ENCODE measurements at places on chromosomes 4 and X.

DNA sequence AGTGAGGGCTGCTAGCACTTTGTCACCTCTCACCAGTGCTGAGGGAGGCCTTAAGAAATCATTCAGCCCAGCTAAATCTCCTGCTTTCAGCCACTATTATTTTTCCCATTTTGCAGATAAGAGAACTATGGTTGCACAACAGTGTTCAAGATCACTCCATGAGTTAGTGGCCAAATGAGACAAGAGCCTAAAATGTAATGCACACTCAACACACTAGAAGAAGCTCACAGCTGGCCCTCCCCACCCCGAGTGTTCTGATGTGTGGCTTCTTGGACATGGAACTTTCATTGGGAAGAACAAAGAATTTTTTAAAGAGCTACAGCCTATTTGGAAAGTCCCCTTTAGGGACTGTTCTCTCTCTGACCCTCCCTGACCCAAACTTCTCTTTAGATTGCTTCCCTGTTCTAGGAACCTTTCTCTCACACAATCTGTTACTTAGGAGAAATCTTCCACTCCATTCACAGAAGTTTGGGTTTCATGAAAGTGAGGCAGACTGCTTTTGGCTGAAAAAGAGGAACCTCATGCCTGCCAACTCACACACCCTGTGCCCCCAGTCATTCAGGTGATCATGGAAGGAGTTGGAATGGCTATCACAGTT lies 44.0 kb upstream of the CT47C1 start:
- DNase-seq: no peak

- no peak for DNase-seq
These were observed 60.4 kb downstream of the NPY2R start for GRCh38 chr4:155268821-155269220.

DNA sequence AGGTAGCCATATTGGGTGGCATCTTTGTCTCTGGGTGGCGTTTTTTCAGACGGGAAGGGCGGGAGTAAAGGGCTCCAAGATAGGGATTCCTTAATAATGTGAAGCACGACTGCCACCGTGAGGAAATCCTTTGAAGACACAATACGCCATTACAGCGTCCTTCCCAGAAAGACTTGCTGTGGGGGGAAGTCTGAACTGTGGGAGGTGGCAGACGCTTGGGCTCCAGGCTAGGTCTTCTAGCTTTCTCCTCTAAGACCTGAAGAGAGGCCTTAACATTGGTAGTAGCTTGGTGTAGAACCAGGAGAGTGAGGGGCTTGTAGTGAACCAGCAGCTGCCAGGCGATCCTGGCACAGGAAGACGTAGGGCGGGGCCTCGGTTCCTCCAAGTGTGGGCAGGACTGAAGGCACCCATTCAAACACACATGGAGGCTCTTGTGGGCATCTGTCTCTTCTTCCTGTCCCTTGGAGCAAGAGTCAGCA lies 197.3 kb downstream of the OR13H1 start:
- DNase-seq: no peak

DNA sequence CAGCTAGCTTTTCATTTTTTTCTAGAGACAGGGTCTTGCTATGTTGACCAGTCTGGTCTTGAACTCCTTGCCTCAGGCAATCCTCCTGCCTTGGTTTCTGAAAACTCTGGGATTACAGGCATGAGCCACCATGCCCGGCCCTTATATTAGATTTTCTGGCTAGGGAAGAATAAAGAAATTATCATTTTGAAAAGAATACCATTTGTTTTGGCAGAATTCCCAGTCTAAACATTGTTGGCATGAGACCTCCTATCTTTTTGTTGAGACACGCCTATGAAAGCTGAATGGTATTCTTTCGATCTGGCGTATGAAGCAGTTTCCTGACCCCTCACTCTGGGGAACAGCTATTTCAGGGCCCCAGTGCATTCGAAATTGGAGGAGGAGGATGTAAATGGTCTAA lies 107.0 kb downstream of the REPS2 start:
- DNase-seq: no peak

- no peak for DNase-seq
These were observed 25.3 kb downstream of the APBB2 start for GRCh38 chr4:41189076-41189475.

GRCh38 chr4:141638230-141638629 lies 1.8 kb downstream of the IL15 start:
- DNase-seq: no peak

GRCh38 chr4:64911846-64912245 lies 502.6 kb upstream of the TECRL start:
- no peak for DNase-seq

DNA sequence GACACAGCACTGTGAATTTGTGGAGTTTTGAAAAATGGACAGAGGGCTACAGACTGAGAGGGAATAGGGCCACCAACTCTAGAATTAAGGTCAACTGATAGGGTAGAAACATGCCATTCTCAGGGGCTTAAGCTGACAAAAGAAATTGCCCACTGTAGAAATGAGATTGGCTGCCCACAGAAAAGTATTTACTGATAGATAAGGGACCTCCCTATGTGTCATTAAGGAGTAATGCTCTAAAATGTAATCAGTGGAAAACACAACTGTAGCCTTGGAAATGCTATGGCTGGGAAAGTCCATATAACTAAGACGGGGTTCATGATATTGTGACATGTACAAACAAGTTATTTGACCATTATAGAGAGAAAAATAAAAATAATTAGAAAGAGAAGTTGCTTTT lies 4.6 kb downstream of the RTL9 start:
- no peak for DNase-seq

DNA sequence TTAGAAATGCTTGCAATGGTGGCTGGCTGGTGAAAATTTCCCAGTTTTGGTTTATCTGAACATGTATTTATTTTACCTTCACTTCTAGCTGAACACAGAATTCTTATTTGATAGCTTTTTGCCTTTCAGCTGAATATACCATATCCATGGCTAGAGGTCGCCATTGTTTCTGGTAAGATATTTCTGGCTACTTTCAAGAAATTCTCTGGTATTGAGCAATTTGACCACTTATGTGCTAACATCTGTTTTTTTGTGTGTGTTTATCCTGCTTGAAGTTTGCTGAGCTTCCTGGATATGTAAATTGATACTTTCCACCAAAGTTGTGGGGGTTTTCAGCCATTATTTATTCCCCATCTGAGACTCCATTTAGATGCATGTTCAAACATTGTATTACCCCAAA lies 75.4 kb downstream of the FBXW7 start:
- DNase-seq: peak; percentile 94

DNA sequence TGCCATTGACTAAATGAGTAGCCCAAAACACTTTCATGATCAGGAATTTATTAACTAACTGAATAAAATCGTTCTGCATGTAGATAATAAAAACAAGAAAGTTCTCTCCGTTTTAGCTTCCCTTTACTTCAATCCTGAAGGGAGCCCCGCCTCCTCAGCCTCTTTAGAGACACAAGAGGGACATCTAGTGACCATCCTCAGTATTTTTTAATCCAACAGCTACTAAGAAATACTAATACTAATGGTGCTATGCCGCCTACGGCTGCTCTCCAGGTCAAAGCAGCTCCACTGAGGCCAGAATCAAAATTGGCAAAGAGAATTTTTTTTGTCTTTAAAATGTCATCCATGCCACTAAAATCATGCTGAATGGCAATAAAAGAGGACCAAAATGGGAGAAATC lies 3.2 kb upstream of the PCDH19 start:
- peak; percentile 73 for DNase-seq

DNA sequence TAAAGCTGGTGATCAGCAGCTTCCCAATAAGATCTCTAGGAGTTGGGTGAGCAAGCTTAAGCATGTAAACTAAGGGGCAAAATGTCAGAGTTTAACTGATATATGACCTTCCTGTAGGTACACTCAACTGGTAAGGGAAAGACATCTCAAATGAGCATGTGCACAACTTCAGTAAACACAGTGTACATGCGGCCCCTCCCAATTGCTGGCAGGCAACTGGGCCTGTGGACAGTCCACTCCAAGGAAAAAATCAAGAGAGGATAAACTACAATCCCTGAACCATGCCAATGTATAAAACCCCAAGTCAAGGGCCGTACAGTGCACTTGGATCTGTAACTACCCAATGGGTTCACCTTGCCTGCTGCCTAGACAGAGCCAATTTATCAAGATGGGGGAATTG lies 4.9 kb upstream of the NAA11 start:
- no peak for DNase-seq

DNA sequence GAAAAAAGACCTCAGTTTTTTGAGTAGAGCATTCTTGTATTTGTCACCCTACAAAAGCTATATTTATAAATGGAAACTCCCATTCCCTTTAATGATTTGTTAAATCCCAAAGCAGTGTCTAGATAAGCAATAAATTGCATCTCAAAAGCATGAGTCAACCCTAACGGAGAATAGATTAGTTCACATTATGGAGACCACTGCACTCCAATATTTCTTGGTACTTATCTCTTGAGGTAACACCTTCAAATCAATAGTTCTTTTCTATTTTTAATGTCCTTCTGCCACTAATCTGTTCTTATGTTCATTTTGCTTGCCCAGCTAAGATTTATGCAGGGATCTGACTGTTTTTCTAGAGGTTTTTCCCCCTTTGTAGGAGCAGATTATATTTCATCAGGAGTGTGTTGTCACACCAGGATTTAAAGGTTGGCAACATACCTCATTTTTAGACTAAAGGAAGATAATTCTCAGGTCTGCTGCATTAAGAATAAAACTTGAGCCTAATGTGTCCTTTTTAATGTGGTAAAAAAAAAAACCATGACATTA lies 91.4 kb upstream of the ADGRG2 start:
- DNase-seq: no peak

DNA sequence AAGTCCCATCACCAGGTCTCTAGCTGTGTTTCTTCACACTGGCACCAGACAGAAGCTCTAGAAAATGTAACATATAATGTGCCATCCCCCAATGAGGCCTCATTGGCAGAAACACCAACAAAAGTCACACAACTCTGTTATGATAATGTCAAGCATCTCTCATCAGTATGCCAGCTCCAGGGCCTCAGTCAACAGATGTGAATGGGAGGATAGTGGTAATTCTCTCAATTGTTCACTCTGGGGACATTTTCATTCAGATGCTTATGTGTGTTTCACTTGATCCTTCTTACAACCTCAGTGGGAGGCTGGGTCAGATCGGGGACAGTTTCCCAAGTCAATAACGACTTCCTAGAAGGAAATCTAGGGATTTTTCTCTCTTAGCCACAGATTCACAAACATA lies 57.5 kb upstream of the SCOC start:
- DNase-seq: no peak

GRCh38 chr4:152385551-152385950 lies 150.3 kb downstream of the FBXW7 start:
- DNase-seq: peak; percentile 44

- no peak for DNase-seq
These were observed 188.4 kb upstream of the MAOA start for GRCh38 chrX:43467608-43468234.

DNA sequence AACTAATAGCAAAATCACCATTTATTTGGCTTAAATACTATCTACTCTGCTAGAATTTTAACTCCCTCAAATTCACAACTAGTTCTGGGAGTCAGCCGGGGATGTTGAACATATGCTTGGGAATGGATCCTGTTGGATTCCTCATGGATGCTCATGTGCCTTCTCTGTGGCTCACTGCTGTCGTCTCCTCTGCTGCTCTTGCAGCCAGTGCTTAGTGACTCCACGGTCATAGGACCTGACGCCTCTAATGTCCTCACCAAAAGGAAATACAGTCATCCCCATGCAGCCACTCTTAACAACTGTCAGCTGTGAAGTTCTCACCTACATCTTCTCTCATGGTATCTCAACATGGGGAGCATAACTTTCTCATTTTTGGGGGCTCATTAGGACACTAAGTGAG lies 59.4 kb downstream of the HMGB2 start:
- DNase-seq: no peak

DNA sequence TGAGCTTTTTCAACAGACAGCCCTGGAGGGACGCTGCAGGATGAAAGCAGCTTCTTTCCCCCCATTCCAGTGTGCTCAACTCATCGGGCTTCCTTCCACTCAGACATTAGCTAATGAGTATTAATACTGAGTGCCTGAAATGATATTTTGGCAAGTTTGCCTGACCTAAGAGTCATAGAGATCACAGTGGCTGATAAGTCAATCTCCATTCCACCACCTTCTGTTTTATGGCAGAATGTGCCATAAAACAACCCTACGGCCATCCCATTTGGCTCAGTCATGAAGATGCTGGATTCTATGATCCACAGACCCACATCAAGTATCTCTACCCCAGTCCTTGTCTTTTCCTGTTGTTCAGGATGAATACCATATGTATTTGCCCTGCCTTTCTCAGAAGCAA lies 48.3 kb upstream of the MAB21L2 start:
- no peak for DNase-seq

DNA sequence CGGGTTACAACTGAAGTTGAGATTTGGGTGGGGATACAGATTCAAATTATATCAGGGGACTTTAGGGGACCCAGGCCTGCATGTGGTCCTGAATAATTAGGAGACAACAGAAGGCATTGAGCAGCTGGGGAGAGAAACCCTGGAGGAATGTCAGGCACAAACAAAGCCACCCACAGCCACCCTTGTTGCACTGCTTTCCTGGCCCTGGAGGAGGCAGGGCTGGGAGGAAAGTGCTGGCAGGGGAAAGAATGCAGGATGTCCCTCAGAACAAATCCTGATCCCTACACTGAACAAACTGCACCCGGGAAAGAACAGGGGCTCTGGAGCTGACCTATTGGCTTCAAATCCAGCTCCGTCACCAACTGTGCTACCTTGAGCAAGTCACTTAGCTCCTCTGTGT lies 214.1 kb upstream of the ATP6AP2 start:
- no peak for DNase-seq

DNA sequence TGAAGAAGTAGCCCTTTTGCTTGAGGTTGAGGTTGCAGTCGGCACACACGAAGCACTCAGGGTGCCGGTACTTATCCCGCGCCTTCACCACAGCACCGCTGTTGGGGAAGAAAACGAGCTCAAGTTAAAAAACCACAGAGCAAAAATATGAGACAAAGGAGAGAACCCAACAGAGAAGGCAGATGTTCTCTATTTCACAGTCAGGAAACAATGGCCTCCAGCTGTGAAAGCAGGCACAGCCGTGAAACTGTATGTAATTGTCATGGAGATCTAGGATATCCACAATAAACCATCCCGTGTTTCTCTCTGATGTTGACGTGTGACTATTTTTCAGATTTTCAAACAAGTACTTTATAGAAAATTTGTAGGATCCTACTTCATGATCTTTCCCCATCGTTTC lies 30.9 kb upstream of the CCDC110 start:
- no peak for DNase-seq

- no peak for DNase-seq
These were observed 497 bp upstream of the GRPEL1 start for GRCh38 chr4:7068279-7068842.

DNA sequence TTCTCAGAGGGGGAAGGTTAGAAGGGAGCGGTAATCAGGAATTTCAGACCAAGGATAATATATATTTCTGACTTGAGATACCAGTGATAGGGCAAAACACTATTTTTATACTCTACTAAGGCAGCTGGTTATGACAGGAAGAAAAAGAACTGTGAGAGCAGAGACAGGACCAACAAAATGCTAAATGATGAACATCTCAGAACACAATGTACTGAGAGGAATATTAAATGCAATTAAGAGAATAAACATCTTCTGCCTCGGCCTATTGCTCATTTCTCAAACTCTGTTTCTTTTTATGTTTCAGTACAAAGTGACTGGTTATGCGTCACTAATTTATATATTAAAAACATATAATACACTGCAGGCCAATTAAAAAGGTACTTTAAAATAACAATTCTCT lies 122.0 kb upstream of the RLIM start:
- no peak for DNase-seq
